ENCODE measurements at places on chromosomes 1 and 21.

DNA sequence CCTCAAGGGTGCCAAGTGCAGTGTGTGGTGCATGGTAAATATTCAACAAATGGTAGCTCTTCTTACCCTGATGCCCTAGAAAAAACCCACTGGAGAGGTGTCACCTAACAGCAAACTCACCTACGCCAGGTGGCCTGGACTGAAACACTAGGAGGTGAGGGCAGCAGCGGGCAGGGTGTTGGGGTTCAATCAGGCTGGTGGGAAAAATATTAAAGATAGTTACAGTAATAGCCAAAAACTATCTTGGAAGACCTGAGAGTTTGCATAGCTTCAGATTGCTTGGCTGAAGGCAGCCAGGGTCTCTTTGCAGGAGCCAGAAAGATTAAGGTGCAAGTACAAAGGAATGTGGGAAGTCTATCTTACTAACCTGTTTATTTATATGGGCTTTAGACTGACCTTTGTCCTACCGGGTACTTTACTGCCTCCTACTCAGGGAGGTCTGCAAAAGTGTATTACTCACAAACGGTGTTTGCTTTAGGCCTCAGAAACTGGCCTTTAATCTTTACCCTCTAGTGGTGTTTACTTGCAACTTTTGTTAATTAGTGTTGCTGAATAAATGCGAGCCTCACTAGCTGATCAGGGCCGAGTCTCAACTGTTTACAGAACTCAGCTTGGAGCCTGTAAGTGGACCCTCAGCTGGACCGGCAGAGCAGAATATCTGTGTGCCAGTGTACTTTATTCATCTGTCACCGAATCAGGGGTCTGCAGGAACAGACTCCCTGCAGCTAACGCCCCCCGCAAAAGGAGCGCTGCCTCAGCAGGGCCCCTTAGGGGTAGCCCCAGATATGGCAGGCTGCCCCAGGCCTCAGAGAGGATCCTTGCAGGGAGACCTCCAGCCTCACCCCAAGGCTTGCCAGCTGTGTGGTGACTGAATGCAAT, 63.9 kb downstream of the SYF2 start:
- no peak for DNase-seq

- DNase-seq, result no peak
Observed at GRCh38 chr1:89298461-89298860, 25.8 kb upstream of the GBP5 start.

DNA sequence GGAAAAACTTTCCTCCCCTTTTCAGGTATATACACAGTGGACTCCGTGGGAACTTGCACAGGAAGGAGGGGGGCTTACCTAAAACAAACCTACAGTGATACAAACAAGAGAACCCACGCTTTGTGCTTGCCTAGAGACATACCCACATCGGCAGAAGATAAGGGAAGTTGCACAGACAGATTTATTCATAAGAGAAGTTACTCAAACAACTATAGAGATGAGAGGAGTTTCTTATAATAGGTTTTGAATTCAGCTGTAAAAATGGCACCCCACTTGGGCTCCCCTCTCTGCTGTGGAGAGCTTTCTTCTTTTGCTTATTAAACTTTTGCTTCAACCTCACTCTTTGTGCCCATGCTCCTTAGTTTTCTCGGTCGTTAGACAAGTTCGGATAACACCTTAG, 1.8 kb upstream of the DUSP12 start:
- no peak for DNase-seq

DNA sequence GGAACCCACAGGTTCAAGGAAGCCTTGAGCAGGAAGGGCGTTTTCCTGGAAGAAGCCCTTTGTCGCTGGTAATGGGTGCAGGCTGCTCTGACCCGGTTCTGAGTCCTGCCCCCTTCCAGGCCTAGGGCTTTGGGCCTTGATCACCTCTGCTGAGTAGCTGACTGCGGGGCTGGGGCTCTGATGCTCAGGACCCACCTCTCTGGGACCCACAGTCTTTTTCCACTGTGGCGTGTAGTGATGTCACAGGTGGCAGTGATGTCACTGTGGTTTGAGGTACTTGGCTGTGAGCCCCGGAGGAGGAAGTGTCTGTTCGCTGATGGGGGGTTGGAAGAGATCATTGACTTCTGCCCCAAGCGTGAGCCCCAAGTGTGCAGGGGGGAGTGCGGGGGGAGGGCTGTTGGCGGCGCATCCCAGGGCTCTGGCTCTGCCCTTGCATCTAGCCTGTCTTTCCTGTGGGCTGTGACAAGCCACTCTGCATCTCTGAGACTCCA, 6.9 kb downstream of the TNFRSF1B start:
- DNase-seq, result no peak

DNA sequence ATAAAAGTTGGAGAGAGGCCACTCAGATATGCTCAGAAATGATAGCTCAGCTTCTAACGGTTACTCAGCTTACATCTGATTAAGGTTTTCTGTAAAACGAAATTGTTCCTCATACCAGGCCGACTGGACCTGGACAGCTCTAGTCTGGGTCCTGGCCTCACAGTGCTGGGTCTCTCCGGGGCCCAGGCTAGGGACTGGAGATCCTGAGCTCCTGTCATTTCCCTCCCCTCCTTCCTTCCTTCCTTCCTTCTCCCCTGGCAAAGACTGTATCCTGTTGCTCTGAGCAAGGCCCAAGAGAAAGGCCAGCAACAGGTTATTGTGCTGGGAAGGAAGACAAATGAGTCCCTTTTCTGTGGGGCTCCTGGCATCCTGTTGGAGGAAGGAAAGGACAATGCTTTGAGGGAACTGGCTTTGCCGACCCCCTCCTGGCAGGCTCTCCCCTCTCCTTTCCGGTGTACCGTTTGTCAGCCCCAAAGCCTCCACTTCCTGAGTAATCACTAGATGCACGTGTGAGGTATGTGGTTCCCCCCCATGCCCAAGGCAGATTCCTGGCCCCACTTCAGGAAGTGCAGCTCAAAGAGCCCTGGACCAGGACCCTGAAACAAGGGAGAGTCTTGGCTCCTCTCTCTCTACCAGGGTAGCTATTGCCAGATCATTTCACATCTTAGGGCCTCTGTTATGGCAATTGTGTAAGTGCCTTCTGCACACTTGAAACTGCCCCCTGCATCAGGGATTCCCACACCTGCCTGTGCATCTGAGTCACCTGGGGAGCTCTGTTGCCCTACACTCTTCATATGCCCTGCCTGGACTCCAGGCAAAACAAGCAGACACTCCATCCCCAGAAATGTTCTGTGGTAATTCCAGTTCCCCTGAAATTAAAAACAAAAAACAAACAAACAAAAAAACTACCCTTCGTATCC, 212.7 kb upstream of the FGGY start:
- no peak for DNase-seq

DNA sequence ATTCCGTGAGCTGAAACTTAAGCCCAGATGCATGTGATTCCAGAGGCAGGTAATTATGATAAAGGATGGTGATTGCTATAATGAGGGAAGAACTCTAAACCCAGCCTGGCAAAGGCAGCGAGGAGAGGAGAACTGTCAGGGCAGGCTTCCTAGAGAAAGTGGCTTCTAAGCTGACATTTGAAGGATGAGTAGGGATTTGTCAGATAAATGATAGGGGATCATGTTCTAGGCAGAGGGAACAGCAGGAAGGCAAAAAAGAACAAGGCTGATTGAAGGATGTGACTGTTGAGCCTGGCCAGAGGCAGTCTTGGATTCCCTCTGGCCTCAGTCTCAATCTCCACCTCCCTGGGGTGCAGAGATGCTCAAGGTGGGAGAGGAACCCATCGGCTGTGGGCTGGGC, 146.4 kb upstream of the POU3F1 start:
- DNase-seq, result no peak

- no peak for DNase-seq
Observed at GRCh38 chr1:41364442-41365319, 3.4 kb downstream of the FOXO6 start.

DNA sequence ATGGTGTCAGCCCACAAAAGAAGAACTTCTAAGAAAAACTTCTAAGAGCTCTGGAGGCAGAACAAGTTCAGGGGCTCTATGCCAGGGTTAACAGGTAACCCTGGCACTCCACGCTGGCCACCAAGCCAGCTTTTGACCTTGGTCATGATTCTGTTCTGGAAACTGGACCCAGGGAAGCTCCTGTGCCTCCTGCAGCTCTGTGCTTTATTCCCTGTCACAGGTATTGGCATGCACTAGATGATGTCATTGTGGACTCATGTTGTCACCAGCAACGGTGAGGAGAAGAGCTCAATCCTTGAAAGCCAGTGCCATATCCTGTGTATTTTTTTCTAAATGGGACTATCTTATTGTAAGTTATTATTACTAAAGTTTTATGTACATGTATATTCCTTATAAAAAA, 56.7 kb upstream of the GCLM start:
- DNase-seq, result no peak

- DNase-seq, result no peak
Observed at GRCh38 chr1:232599178-232600041, 30.5 kb downstream of the SIPA1L2 start.

- no peak for DNase-seq
Observed at GRCh38 chr1:8873001-8873400, 5.5 kb downstream of the ENO1 start.

DNA sequence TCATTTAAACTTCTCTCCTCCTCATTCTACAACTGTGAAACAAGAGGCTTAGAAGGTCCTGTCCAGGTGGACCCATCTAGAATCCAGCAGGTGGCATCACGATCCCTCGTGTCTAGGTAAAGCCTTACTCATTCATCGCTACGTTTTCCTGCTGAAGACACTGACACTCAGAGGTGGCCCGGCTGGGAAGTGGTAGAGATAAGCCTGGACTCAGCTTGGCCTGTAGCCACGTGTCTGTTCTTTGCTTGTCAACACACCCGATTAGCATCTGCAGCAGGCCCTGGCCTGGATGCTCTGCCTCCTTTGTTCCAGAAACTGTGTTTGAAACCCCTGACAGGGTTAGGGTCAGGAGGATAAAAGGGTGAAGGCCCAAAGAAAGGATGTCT, 43.4 kb downstream of the PARP1 start:
- no peak for DNase-seq

Data from head of caudate nucleus (tissue), 42 donors.